NCI-H187 (cell line): ENCODE measurements at places on chromosomes 4 and X.

GRCh38 chr4:40434126-40434687 is 99.1 kb downstream of the CHRNA9 start:
- no peak for DNase-seq

DNA sequence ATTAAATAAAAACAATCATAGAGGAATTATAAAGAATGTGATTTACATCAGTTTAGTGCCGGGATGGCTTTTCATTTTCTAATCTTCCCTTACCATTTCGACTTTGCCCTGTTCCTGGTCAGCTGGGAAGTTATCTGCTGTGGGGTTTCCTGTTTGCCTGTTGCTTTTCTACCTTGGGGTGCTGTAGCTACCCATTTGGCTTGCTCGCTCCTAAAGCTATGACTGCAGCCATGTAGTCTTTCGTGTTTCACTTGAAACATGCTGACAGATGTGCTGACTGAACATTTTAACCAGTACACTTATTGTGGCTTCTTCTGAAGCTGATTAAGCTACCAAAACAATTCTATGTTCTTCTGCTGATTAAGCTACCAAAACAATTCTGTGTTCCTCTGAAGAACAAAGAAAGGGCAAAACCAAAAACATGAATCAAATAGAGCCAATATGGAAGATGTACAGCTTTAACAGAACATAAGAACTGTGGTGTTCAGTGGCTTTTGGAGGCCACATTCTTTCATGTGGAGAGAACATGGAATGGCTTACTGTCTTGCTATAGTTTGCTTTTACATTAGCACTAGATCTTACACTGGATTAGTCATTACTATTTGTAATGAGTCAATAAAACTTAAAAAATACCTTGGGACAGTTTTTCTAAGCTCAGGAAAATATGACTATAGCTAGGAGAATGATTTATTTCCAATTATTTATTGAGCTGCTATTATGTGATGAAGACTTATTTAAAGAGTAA is 440.4 kb downstream of the SPRY1 start:
- DNase-seq: no peak

DNA sequence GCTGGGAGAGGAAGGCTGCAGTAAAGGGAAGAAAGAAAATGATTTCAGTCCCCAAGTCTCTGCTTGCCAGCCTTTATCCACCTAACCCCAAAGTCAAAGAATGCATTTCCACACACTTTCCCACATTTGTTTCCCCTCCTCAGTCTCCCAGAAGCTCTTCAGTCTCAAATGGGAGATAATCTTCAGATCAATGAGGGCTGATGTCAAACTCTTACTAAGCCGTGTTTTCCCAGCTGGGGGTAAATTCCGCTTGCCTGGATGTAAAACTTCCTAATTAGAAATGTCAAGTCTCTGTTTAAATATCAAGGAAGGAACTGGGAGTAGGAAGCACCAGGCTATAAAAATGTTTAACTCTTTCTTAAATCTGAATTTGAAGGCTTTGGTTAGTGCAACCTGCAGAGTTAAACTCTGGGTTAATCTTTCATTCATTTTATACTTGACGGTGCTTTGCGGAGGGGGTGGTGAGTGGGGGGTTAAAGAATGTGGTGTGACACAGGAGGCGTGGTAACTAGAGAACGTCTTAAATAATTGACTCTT is 601.4 kb upstream of the ACTRT1 start:
- no peak for DNase-seq

DNA sequence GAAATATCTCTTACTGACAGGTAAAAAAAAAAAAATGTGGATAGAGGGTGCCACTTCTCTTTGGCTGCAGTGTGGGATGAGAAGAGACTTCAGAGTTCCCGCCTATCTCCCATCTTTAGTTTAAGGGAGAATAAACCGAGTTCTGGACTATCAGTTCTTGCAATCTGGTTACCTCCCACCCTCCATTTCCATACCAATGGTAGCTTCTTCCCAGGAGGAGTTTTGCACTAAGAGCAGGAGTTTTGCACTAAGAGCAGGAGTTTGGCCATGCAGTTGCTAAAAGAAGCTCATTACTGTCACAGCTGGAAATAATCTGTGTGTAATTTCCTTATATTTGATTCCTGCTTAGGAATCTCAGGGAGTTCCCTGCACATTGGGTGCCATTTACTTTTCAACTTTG is 10.8 kb upstream of the GUCY1B1 start:
- no peak for DNase-seq

GRCh38 chrX:69262036-69262936 is 97.0 kb upstream of the PJA1 start:
- DNase-seq: no peak

GRCh38 chrX:139554991-139555675 is 24.6 kb downstream of the F9 start:
- no peak for DNase-seq

DNA sequence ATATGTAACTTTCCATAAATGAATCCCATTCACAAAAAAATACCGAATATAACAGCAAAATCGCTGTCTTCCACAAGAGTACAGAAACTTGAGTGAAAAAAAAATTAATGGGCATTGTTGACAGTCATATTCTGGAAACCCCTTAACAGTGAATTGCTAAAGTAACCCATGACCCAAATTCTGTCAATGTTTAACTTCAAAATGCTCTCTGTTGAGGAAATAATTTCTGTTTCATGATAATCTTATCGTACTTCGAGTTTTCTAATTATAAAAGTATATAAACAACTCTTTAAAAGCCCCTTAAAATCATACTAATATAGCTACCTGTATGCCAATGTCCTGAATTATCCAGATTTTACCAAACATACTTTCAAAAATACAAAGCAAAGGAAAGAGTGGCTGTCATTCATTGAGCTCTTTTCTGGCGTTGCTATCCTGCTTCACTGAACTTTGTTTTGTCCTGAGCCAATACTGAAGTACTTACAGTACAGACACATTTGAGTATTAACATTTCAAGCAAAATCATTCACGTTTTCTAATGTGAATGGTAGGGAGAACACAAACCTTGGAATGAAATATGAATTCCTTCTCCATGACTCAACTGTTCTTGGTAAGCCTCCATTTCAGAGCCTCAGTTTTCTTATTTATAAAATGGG is 2.4 kb downstream of the XAGE3 start:
- no peak for DNase-seq

GRCh38 chrX:19065535-19065934 is 56.7 kb downstream of the ADGRG2 start:
- no peak for DNase-seq
